ENCODE measurements at places on chromosomes 5 and 9.

DNA sequence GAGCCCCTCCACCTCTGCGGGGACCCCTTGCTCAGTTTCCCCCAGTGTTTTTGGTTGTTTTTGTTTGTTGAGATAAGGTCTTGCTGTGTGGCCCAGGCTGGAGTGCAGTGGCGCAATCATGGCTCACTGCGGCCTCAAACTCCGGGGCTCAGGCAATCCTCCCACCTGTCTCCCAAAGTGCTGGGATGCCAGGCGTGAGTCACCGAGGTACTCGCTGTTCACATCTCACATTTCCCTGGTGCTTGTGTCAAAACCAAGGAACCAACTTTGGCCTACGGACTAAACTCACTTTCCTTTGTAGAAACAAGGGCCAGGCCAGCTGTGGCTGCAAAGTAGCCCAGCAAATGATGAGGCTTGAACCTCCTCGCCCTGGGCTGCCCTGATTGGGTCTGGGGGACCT lies 9.7 kb upstream of the AJM1 start:
- DNase-seq = no peak

DNA sequence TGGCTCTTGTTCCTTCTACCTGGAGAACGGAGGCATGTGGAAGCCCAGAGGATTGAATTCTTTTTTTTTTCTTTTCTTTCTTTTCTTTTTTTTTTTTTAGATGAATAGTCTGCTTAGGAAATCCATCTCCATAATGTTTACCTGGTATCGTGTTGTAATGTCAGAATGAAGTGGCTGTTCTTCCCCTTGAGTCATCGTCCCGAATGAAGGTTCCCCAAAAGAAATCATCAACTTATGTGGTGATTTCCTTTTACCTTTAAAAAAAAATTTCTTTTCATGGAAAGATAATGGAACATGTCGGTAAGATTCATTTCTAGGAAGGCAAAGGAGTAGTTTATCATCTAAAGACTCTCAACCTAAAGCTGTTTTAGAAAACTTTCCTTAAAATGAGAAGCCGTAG lies 59.7 kb downstream of the DOCK8 start:
- DNase-seq = no peak

- no peak for DNase-seq
Measured at GRCh38 chr5:33939556-33940262, 3.5 kb downstream of the RXFP3 start.

DNA sequence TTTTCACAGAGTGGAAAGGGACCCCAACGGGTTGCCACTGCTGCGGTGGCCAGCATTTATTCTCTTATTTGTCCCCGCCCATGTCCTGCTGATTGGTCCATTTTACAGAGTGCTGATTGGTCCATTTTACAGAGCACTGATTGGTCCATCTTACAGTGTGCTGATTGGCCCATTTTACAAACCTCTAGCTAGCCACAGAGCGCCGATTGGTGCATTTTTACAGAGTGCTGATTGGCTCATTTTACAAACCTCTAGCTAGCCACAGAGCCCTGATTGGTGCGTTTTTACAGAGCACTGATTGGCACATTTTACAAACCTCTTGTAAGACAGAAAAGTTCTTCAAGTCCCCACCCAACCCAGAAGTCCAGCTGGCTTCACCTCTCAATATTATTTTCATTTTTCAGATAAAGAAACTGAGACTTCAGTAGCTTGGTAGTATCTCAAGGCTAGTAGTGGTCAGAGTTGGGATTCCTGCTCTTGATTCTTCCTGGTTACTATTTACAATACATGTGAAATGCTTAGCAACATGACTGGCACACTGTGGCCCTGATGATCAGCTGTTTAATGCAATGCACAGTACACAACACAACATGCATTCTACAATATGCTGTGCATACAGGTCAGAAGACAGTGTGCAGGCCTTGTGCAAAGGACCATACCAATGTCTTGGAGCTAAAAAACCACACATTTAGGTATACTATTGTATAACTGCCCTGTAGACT lies 63.6 kb upstream of the BOD1 start:
- no peak for DNase-seq

DNA sequence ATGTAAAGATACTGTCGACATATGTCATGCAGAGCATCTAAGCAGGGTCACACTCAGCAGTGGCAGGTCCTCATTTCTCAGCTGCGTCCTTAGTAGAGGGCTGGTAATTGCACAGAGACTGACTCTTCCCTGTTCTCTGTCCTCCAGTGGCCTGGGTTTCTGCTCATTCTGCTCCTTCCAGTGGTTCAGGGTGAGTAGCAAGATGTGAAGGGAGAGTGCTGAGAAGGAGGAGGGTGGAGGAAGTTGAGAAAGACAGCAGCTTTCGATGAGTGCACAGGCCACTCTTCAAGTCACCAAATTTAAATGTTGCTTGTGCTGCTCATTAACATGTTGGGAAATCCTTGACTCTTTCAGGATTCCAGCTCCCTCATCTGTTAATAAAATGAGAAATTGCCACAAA lies 203.9 kb downstream of the FBXL7 start:
- DNase-seq = no peak

DNA sequence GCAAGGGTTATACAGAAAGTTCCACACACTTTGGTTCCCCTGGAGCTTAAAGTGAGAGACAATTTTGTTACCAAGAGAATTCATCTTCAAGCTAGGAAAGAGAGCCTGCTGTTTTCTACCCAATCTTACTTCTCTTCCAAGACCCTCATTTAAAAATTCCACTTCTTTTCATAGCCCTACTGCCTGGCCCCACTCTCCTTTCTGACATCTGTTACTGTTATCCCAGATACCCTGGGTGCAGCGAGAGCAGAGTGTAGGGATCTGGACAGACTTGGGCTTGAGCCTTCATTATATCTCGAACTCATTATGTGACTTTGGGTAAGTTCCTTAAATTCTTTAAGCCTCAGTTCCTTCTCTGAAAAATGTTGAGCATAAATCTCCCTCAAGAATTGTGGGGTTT lies 263.1 kb downstream of the ASTN2 start:
- DNase-seq = no peak

GRCh38 chr5:135541807-135542502 lies 6.2 kb upstream of the NEUROG1 start:
- no peak for DNase-seq

DNA sequence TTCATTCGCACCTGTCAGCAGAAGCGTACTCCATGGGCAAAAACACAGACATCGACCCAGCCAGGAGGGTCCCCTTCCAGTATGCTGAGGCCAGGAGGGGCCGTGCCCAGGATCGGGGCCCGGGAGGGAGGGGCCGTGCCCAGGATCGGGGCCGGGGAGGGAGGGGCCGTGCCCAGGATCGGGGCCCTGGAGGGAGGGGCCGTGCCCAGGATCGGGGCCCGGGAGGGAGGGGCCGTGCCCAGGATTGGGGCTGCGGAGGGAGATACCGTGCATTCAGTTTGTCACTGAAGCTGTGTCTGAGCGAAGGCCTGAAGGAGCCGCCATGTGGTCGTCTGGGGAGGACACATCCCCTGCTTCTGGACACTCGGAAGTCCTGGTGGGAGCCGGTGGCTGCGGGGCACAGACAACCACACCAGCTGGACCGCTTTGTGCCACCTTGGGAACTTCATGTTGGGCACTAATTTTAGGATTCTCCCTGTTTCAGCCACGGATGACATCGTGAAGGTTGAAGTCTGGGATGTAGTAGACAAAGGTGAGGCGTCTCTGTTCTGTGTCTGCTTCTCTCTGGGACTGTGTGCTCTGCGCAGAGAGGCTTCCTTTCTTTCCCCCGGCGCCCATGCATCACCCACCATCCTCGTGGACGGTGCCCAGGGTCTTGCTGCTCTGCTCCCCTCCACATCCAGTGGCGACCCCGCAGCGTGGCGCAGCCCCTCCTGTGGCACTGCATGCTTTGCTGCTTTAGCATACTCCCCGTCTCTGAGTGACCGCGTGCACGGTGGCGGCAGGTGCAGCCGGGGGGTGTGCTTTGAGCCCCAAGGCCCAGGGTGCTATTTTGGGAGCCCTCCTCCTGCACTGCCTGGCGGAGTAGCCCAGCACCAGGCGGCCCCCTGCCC lies 16.7 kb upstream of the AJM1 start:
- DNase-seq = no peak

DNA sequence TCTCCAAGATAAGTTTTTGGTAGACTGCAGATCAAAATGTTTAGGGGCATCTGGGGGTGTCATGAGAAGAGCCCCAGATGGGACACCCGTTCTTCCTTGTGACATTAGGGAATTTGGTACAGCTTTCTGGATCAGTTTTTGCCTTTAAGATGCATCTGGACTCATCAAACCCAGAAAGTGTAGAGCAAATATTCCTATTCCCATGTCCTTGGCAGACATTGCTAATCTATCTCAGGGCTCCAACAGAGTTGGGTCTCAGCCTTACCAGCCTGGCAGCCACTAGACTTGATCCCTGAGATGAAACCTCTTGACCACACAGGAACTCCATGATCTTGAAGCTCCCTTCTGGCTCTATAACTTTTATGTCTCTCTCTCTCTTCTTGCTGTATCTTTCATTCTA lies 35.6 kb downstream of the ERGIC1 start:
- DNase-seq = no peak

- DNase-seq = no peak
Measured at GRCh38 chr5:147057051-147057450, 177.8 kb upstream of the STK32A start.

DNA sequence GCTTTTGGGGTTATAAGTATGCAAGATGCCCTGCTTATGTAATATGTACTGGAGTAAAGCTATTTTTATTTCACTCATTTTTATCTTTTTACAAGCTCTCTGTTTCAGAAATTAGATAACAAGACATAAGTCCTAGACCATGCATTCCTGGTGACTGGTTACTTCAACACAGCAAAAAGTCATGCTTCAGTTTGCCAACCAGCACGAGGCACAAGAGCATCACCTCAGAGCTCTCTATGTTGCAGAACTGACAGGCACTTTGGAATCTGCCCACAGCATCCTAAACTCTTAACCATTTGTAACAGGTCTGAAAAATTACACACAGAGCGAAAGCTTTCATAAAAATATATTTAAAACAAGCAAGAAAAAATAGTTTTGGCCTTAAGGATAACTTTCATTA lies 112.8 kb downstream of the MARCHF11 start:
- no peak for DNase-seq

DNA sequence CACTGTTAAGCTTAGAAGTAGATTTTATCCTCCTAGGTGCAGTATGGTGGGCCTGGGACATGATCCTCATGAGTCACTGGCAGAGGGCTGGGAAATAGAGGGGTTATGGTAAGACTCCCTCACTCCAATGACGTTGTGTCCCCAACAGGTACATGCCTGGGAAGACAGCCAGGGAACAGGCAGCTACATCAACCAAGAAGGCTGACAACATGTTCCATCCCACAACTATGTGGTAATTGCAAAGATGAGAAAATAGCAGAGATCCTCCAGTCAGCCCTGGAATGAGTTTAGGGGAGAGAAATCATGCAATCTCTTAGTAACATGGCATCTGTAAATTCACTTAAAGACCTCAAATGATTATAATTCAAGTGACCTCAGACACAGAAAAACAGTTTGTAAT lies 114.4 kb upstream of the LIFR start:
- DNase-seq = no peak

DNA sequence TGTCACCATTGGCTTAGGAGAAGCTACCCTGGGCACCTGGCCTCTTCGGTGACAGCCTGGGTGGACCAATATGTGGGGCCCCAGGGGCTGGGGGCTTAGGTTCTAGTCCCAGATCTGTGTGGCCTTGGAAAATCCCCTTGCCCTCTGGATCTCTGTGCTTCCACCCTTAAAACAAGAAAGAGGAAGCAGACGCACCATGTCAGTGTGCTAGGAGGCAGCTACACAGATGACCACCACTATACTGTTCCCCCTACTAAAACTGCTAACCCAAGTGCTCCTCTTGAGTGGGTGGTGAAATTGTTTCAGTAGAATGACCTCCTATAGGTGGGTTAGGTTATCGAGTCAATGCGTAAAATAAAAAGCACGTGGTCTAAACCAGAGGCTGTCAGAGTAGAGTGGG lies 31.0 kb downstream of the AFAP1L1 start:
- DNase-seq = no peak

GRCh38 chr9:109231593-109231992 lies 64.5 kb upstream of the FRRS1L start:
- DNase-seq = no peak

GRCh38 chr9:37486256-37486615 lies 488 bp downstream of the POLR1E start:
- DNase-seq = no peak

DNA sequence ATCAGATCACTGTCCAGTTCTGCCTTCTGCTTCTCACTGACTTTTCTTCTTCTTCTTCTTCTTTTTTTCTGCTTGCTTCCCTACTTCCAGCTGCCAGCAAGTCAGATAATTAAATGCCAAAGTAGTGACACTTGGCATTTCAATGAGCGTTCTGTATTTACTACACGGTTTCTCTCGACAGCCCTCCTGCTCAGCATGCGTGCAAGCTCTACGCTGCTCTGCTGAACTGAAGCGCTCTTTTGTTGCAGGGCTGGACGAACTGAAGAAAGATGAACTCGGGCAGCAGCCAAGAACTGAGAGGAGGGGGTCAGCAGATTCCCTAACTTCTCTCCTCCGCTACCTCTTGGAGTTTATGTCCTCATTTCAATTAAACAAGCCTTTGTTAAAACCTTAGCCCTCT lies 319.1 kb downstream of the GLIS3 start:
- no peak for DNase-seq

DNA sequence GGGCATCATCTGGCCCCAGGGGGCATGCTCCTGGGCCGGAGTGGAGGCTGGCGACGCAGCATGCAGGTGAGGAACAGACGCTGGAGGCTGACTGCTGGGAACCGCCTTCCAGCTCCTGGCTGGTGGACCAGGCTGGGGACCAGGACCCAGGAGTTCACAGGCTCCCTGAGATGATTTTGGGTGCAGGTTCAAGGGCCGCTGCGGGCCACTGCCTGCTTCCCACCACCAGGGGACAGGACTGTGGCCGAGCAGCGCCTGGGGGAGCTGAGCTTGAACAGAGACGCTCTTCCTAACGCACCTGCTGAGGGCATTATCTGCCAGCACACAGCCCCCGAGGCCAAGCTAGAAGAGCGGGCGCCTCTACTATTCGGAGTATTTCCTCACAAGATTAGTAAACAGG lies 132.1 kb upstream of the RAPGEF1 start:
- no peak for DNase-seq

DNA sequence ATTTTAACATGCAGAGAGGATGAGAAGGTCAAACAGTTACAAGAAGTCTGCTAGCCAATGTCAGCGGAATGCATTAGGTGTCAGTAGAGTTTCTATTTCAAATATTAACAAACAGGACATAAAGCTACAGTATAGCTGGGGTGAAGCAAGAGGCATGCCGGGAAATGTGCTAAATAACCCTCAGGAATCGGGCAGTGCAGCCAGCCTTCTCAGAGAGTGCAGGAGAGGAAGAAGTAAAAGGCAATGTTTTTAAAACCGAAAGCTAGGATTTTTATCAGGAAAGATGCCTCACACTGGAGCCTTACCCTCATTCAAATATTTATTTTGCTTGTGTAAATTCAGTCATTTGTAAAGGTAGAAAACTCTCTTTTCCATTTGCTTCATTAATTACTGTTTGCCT lies 59.1 kb upstream of the SH3GL2 start:
- no peak for DNase-seq

DNA sequence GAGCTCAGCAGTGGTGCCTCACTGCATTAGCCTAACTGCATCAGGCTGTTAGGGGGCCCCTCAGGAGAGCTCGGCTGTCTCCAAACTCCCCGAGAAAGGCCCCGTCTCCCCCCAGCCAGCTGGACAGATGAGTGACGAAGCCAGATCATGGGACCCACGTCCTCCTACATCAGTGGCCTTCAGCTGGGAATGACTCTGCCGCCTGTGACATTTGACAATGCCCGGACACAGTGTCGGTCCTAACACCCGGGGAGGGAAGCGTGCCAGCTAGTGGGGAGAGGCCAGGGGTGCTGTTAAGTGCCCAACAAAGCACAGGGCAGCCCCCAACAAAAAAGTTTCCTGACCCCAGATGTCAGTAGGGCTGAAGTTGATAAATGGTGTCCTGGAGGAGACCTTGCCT lies 375.2 kb upstream of the IRX2 start:
- DNase-seq = no peak

All from LNCaP clone FGC (cell line).